Activated CD4-positive, alpha-beta memory T cell treated with anti-CD3 and anti-CD28 coated beads, Interleukin-2, amount 10 ng/mL, durations not matched to agents 7 days and 5 days (primary cell): ENCODE measurements at places on chromosomes 2 and 18. TPM values are rescaled to one million over a fixed set of nuclear protein-coding genes. Genes with fewer than 3 reads are reported as not detected.

Gene KCNG2
- total RNA-seq, result not detected

Gene CHRND
- not detected for total RNA-seq

Gene RND3
- not detected for total RNA-seq

Gene PLEKHB2
- total RNA-seq, result 72.0 TPM

Gene DUSP2
- total RNA-seq, result 40.8 TPM

Gene RTP5
- 0.13 TPM for total RNA-seq

Gene UGT1A3
- not detected for total RNA-seq

Gene UGT1A8
- not detected for total RNA-seq

Gene TMEM18
- total RNA-seq, result 26.3 TPM

Gene TLX2
- 2.6 TPM for total RNA-seq

Gene IMPA2
- 15.4 TPM for total RNA-seq

Gene PLB1
- 1.2 TPM for total RNA-seq

Gene AOX1
- total RNA-seq, result 0.05 TPM

Gene PPP1R1C
- not detected for total RNA-seq

DNA sequence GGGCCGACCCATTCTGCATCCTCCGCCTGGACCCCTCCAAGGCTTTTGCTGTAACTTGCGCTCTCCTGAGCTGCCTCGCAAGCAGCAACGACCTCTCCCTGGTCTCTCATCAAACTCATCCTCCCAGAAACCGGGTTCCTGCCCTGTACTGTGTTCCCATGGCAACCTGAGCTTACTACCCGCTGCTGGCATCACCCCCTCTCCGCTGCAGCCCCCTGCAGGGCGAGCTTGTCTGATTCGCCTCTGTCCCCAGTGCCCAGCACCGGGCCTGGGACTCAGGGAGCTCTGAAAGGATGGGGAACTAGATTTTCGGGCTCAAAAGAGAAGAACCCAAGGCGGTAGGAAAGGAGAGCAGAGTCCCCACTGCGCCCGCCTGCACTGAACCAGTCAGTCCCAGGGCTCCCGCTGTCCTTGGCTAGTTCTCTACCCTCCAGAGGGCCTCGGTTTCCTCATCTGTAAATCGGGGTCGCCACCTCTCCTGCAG, 463 bp downstream of the HS1BP3 start:
- peaks cover 30% of the 10 kb centered on the region for H3K4me1 ChIP-seq
- DNase-seq, result peak; percentile 40
- peak overlapping the region; percentile 70 for H3K27ac ChIP-seq
- H3K4me3 ChIP-seq, result peak overlapping the region; percentile 91

GRCh38 chr18:72197591-72197990, 346.6 kb downstream of the CBLN2 start:
- no peaks in the 10 kb centered on the region for H3K27me3 ChIP-seq
- no peak for DNase-seq
- H3K4me1 ChIP-seq, result peaks cover 2% of the 10 kb centered on the region
- H3K27ac ChIP-seq, result no peak overlapping the region

GRCh38 chr2:238851761-238852160, 3.9 kb downstream of the TWIST2 start:
- no peaks in the 10 kb centered on the region for H3K36me3 ChIP-seq
- no peak for DNase-seq
- peaks cover 52% of the 10 kb centered on the region for H3K27me3 ChIP-seq
- no peak overlapping the region for H3K4me3 ChIP-seq

GRCh38 chr2:158781353-158781961, 13.7 kb upstream of the DAPL1 start:
- no peak overlapping the region for H3K27ac ChIP-seq
- H3K4me3 ChIP-seq, result no peak overlapping the region
- H3K4me1 ChIP-seq, result no peaks in the 10 kb centered on the region
- H3K36me3 ChIP-seq, result no peaks in the 10 kb centered on the region

DNA sequence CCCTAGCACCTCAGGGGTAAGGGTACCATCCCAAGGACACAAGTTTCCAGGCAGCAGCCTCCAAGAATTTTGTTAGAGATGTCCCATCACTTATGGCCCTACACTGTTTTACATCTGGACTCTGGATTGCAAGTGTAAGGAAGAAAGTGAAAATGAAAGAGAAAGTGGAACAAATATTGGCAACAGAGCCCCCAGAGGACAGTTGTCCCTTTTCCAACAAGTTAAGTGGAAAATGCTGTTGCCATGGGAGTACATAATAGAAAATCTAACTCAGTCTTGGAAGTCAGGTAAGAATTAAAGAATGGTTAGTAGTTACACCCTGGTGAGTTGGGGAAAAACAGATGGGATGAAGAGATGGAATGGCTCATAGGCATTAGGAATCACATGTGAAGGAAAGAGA, 50.6 kb downstream of the TTC21B start:
- peaks cover 29% of the 10 kb centered on the region for H3K36me3 ChIP-seq
- H3K27me3 ChIP-seq, result no peaks in the 10 kb centered on the region
- H3K27ac ChIP-seq, result peak overlapping the region; percentile 47
- H3K4me1 ChIP-seq, result peaks cover 17% of the 10 kb centered on the region

DNA sequence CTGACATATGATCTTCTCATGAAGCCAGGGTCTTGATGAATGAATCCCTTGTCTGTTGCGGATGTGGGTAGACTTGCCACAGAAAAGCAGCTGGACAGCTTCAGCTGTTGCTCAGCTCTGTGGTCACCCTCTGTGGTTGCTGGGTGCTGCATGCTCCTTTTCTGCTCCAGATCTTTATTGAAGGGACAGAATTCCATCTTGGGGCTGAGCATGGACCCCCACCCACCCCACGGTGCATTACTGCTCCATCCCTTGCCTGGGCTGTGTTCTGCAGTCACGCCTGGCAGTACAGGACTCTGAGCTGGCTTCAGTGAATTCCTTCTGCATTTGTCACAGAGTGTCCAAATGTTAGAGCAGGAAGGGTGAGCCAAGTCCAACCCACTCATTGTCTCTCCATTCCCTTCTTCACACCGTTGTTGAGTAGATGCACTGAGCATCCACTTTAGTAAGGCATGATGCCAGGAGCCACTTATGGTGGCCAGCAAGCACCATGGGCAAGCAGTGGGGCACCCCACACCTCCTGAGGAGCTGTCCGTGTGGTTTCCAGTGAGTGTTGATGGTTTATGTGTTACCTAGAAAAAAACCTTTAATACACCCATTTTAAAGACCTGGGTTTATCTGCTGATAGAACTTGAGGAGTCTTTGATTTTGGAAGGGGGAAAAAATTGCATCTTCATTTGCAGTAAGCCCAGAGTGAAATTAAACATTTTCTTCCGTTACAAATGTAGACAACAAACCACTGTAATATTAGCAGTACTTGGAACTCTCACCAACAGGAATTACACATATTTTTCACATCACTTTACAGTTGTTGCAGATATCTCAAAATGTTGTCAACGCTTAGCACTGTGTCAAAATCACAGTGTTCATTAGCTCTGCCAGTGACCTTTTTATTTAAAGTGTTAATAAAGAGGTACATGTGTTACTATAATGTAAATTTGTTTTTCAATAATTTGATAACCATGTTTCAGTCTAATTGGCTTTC, 14.7 kb upstream of the ITGB6 start:
- peaks cover 12% of the 10 kb centered on the region for H3K4me1 ChIP-seq
- H3K36me3 ChIP-seq, result no peaks in the 10 kb centered on the region
- no peak overlapping the region for H3K4me3 ChIP-seq
- H3K27me3 ChIP-seq, result peaks cover 24% of the 10 kb centered on the region

DNA sequence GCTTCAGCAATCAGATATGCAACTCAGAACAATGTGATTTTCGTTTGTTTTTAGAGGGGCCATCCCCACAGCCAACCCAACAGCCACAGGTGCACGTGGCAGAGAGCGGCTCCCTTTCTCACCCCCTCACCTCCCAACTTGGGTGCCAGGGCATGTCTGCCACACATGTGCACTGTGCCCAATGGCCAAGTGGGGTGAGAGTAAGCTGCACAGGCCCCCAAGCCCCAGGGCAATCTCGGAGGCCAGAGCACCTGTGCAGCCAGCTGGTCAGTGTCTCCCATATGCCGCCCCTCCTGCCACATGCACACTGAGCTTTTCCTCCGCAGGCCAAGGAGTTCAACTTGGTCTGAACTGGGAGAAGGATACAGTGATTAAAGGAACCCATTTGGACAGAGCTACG, 1130.2 kb downstream of the DSC3 start:
- no peaks in the 10 kb centered on the region for H3K27me3 ChIP-seq
- no peaks in the 10 kb centered on the region for H3K4me1 ChIP-seq
- H3K36me3 ChIP-seq, result no peaks in the 10 kb centered on the region
- DNase-seq, result no peak

- H3K27me3 ChIP-seq, result peaks cover 13% of the 10 kb centered on the region
- no peak overlapping the region for H3K27ac ChIP-seq
- no peaks in the 10 kb centered on the region for H3K4me1 ChIP-seq
- H3K4me3 ChIP-seq, result no peak overlapping the region
Observed at GRCh38 chr2:224062481-224063297, 23.6 kb upstream of the SERPINE2 start.

GRCh38 chr2:135063210-135063609, 11.1 kb downstream of the RAB3GAP1 start:
- no peak for DNase-seq
- H3K27me3 ChIP-seq, result no peaks in the 10 kb centered on the region

DNA sequence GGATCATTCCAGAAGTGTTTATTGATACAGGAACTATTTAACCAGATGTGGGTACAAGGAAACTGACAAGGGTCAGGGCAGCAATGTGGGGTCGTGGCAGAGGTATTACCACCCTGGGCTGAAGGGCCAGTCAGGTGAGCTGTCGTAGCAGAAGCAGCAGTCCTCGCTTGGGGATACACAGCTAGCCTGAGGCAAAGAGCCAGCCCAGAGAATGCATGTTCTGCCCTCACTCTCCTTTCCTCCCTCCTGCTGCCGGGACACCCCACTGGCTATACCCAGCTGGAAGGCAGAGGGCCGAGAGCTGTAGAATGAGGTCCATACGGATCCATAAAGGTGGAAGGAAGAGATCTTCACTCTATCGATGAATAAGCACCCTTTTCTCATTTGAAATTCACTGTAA, 32.2 kb upstream of the GBX2 start:
- H3K27me3 ChIP-seq, result peaks cover 2% of the 10 kb centered on the region
- H3K27ac ChIP-seq, result no peak overlapping the region
- no peak for DNase-seq

DNA sequence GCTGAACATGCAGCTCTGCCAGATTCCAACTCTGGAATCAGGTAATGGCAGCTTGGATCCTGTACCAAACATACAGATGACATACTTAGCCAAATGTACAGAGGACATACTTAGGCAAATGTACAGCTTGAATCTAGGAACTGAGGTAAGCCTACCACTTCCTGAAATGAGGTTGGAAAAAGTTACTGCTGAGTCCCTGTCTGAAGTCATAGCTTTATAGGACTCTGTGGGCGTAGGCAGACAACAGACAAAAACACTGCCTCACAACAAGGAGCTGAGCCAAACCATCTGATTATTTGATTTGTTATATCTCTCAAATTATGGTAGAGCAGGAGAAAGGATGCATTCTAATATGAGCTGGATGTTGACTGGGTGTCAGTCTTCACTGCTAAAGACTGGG, 290.2 kb upstream of the TCF4 start:
- no peak overlapping the region for H3K4me3 ChIP-seq
- no peak overlapping the region for H3K27ac ChIP-seq
- no peaks in the 10 kb centered on the region for H3K27me3 ChIP-seq
- DNase-seq, result no peak

- peaks cover 9% of the 10 kb centered on the region for H3K4me1 ChIP-seq
- H3K4me3 ChIP-seq, result no peak overlapping the region
- no peak for DNase-seq
- no peak overlapping the region for H3K27ac ChIP-seq
Observed at GRCh38 chr2:86765310-86765695, 25.4 kb downstream of the CD8A start.

DNA sequence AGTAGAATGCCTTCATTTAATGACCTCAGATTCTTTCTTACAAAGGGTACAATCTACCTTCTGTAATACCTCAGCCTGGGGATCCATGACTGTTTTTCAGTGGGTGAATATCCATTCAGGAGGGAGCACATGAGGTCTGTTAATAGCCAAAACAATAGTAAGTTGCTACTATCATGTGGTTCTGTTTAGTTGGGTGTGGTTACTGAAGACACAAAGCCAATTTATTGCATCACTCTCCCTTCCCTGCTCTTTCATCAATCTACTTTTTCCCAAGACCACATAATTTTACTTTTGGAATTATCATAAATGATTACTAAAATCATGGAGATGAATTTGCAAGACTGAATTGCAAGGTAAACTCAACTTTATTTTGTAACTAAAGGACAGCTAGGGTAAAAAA, 254.2 kb downstream of the GALNT13 start:
- no peaks in the 10 kb centered on the region for H3K27me3 ChIP-seq
- no peaks in the 10 kb centered on the region for H3K36me3 ChIP-seq
- no peaks in the 10 kb centered on the region for H3K4me1 ChIP-seq

DNA sequence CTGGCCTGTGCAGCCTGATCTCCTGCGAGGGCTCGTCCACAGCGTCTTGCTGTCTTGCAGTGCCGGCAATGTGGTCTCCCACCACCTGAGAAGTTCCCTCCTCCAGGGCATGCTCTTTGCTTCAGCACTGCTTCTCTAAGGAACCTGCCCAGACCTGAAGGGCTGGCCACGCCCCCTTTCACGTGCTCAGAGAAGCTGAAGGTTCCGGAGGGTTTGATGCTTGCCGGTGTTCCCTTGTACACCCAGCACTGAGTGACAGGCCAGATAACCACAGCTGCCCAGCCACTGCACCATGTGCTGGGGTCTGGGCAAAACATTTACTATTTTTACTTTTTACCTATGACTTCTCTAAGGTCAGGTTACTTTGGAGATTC, 1.7 kb upstream of the POLR2D start:
- H3K27me3 ChIP-seq, result no peaks in the 10 kb centered on the region
- H3K4me1 ChIP-seq, result peaks cover 35% of the 10 kb centered on the region
- peaks cover 27% of the 10 kb centered on the region for H3K36me3 ChIP-seq
- no peak overlapping the region for H3K27ac ChIP-seq
- peak; percentile 51 for DNase-seq
- H3K4me3 ChIP-seq, result peak overlapping the region; percentile 60

DNA sequence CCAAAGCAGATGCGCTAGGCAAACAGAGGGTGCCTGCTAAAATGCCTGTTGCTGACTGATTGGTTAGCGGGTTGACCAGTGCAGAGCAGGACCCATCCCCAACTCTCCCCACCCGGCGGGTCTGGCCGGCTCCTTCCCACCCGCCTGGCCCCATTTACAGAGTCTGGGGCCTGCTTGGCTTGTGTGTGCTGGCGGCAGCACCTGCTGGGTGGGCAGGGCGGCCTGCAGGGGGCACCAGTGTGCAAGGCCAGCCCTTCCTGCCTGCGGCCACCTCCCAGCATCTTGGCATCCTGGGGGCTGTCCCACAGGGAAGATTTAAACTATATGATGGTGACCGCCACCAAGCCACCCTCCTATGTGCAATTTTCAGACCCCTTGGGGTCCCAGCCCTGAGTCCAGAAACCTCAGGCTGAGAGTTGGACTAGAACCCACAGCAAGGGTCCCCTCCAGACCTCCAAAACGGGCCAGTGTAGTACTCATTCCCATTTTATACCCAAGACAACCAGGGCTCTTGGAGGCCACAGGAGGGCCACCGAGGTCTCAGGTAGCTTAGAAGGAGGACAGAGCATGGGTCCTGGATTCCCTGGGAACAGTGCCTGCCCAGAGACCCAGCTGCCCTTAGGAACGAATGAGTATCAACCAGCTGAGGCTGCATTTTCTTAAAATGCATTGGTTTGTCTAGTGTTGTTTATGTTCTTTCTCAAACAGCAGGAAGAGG, 173.6 kb downstream of the SMAD7 start:
- H3K4me3 ChIP-seq, result no peak overlapping the region
- no peaks in the 10 kb centered on the region for H3K36me3 ChIP-seq
- H3K27me3 ChIP-seq, result no peaks in the 10 kb centered on the region
- peaks cover 9% of the 10 kb centered on the region for H3K4me1 ChIP-seq
- H3K27ac ChIP-seq, result no peak overlapping the region

GRCh38 chr18:55996717-55997116, 408.7 kb upstream of the TCF4 start:
- H3K4me3 ChIP-seq, result no peak overlapping the region
- H3K36me3 ChIP-seq, result no peaks in the 10 kb centered on the region
- H3K27me3 ChIP-seq, result no peaks in the 10 kb centered on the region
- H3K4me1 ChIP-seq, result no peaks in the 10 kb centered on the region
- no peak for DNase-seq
